Neuronal stem cell (in vitro differentiated cells): ENCODE measurements at places on chromosomes 16 and 17.

DNA sequence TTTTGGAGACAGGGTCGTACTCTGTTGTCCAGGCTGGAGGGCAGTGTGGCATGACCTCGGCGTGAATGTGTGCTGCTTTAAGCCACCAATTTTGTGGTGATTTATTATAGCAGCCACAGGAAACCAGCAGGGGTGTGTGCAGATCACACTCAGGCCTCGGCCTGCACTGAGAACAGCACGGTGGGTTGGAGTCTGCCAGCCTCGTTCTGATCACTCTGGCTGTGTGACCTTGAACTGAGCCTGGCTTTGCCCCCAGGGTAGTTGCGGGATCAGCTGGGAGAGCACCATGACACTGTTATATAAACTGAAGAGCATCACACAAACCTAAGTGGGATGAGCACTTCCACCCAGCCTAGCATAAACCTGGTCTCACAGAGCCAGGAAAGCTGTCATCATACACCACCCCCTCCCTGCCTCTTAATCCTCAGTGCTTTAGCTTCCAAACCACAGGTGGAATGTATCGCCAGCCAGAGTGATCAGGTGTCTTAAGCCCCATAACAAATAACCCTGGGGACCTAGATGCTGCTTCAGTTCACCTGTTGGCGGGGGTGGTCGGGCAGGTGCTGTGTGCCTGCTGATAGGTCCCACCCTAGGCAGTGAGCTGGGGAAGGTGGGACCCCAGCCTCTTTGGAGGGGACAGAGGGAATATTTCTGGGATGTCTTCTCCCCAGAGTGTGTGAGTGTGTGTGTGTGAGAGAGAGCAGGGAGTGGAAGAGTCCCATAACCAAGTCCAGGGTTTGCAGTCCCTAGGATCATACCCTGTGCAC, 28.6 kb upstream of the NDRG4 start:
- H3K4me3 ChIP-seq = peak overlapping the region; percentile 37
- H3K4me1 ChIP-seq = no peaks in the 10 kb centered on the region
- no peak for DNase-seq
- no peaks in the 10 kb centered on the region for H3K36me3 ChIP-seq
- no peak overlapping the region for H3K27ac ChIP-seq

- no peaks in the 10 kb centered on the region for H3K27me3 ChIP-seq
- H3K27ac ChIP-seq = no peak overlapping the region
- DNase-seq = no peak
Measured at GRCh38 chr16:2436110-2436509, 6.9 kb downstream of the CCNF start.

GRCh38 chr17:75271955-75272847, 1.2 kb upstream of the MIF4GD start:
- H3K27ac ChIP-seq = no peak overlapping the region
- peak overlapping the region; percentile 95 for H3K4me3 ChIP-seq
- H3K27me3 ChIP-seq = no peaks in the 10 kb centered on the region

DNA sequence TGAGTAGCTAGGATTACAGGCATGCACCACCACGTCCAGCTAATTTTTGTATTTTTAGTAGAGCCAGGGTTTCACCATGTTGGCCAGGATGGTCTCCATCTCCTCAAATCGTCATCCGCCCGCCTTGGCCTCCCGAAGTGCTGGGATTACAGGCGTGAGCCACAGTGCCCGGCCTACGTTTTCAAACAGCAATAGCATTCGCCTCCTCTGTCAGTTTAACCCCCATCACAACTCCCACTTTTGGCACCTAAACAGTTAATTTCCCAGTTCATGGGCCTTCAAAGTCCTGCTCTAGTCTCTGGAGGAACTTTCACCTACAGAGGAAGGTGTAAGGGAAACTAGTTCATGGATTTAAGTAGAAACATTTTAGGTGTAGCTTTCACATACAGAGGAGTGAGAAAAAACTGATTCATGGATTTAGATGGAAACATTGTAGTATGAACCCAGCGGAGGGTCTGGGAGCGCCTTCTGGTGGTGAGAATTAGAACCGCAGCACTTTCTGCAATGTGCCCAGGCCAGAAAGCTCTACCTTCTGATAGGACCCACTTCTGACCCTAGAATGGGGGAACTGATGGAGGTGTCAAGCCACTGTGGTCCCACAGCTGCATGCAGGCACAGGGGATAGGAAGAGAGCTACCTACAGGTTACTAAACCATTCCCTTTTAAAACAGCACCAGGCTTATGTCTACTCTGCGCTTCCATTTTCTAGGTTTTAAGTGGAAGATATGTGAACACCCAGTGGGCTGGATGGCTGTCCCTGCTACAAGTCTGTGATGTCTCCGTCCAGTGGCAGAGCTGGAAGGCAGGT, 12.0 kb upstream of the MEOX1 start:
- peaks cover 13% of the 10 kb centered on the region for H3K4me1 ChIP-seq
- peak; percentile 69 for DNase-seq
- H3K36me3 ChIP-seq = no peaks in the 10 kb centered on the region

DNA sequence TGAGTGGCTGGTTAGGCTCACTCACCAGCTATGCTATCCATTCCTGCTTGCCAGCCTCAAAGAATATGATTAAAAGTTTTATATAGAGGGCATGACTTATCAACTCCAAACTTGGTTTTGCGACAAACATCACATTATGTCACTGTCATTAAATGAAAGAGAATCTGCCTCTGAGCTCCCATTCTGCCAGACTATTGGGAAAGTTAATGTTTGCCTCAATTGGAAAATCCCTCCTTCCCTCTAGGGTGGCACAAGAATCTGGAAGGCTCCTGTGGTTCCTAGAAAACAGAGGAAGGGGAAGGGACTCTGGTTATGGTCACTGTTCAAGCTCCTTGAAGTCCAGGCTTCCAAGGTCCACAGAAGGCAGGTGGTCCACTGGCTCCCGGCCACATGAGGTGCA, 50.5 kb upstream of the TEX2 start:
- H3K27ac ChIP-seq = no peak overlapping the region
- H3K4me1 ChIP-seq = no peaks in the 10 kb centered on the region
- no peaks in the 10 kb centered on the region for H3K36me3 ChIP-seq
- DNase-seq = no peak

DNA sequence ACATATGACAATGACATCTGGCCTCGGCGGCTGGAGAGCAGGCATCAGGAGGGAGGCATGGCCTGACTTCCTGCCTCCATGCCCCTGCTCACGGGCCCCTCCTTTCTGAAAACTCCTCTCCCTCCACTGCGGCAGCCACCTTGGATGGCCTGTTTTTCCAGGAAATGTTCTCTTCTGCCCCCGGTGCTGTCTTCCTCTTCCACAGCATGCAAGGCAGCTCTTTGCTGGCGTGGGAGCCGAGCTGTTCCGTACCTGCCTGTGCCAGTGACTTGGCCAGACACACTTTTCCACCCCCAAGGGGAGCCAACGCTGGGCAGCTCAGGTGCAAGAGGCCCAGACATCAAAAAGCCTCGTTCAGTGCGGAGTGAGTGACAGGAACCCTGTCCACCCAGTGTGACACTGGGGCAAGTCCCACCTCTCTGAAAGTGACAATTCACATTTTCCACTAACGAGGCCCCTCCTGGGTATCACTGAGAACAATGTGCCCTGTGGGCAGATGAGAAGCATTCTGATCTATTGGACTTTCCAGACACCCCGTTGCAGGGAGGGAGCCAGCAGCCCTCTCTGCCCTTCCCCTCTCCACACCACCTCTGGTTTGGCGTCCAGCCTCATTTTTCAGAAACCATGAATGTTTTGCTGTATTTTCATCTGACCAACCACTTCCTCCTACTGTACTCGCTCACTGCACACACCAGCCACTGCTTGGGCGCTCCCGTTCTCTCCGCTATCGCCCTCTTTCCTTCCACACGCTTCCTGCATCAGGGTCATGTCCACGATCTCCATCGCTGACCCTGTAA, 31.2 kb downstream of the NSMCE1 start:
- H3K27ac ChIP-seq = peak overlapping the region; percentile 23
- peaks cover 2% of the 10 kb centered on the region for H3K36me3 ChIP-seq
- peaks cover 12% of the 10 kb centered on the region for H3K4me1 ChIP-seq

DNA sequence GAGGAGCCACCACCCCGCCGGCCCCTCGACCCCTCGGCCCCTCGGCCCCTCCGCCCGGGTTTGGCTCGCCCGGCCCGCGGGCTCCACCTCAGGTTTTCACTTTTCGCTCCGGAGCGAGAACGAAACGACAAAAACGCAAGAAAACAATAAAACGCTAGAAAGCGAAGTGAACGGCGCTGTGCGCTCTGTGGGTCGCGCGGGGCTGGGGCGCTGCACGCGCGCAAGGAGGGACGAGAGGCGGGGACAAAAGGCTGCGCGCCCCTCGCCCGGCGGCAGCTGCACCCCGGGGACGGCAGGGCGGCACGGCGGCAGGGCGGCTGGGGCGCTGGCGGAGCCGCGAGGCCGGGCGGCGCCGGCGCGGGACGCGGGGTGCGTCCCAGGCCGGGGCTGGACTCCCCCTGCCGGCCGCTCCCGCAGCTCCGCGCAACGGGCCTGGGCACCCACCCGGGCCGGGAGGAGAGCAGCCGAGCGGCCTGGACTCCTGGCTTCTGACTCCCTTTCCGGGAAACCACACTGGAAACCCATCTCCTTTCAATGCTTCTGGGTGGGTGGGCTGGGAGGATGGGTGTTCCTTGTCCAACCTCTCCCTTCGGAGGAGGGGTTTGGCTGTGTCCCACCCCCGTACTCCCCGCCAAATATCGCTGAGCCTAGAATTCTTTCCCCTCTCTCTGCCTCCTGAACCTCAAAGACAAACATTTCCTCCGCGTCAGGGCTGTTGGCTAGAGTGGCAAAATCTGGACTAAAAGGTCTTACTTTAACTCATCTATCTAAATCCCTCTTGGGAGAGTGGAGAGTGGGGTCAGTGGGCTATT, 9.9 kb downstream of the TBX2 start:
- H3K27me3 ChIP-seq = peaks cover 96% of the 10 kb centered on the region
- no peak overlapping the region for H3K27ac ChIP-seq
- no peak for DNase-seq
- no peaks in the 10 kb centered on the region for H3K36me3 ChIP-seq

DNA sequence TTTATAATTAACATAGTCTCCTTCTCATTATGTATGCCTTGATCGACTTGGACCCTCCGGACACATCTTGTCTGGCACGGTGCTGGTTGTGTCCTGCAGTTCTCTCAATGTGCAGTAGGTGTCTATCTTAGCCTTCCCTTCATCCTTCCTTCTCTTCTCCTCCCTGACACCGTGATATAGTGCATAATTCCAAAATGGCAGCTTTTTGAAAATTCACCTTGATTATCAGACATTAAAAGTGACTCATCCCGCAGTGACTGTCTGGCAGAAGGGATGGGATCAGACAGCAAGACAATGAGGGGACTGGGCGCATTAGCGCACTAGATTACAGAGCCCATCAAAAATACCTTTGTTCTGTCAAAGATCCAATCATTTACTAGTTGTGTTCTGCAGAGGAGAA, 70.0 kb upstream of the PMFBP1 start:
- no peak overlapping the region for H3K4me3 ChIP-seq
- no peaks in the 10 kb centered on the region for H3K36me3 ChIP-seq
- peak; percentile 31 for DNase-seq
- no peak overlapping the region for H3K27ac ChIP-seq

DNA sequence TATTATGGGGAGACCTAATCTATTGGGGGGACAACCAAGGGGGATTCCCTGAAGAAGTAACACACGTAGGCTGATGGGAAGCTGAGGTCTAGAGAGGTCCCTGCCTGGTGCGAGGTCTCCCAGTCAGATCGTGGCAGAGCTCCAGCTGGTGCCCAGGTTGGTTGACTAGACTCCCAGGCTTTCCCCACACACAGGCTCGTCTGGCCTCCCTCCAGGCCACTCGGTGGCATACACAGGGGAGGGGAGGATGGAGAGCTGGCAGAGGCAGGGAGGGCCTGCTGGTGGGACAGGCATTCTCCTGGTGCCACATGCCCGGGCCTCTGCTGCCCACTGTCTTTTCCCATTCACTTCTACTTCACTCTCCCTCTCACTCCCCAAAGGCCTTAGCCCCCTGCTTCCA, 8.5 kb upstream of the SOCS3 start:
- H3K36me3 ChIP-seq = no peaks in the 10 kb centered on the region
- no peaks in the 10 kb centered on the region for H3K27me3 ChIP-seq
- no peak overlapping the region for H3K27ac ChIP-seq
- H3K4me1 ChIP-seq = peaks cover 50% of the 10 kb centered on the region
- no peak for DNase-seq

- H3K4me3 ChIP-seq = no peak overlapping the region
- H3K27ac ChIP-seq = no peak overlapping the region
- H3K4me1 ChIP-seq = peaks cover 14% of the 10 kb centered on the region
Measured at GRCh38 chr16:49542946-49543630, 169.5 kb downstream of the C16orf78 start.

DNA sequence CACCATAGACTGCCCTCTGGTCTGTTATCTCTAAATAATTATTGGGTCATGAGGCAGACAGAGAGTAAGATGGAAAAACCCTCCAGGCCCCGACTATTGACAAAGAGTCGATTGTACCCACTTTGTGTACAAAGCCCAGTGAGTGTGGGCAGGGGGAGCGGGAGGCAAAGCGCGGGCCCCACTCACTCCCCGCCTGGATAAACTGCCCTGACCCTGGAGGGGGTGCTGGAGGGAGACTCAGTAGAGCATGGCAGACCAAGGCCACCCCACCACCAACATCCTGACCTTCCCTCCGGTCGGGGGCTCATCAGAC, 11.2 kb upstream of the CPSF4L start:
- peaks cover 2% of the 10 kb centered on the region for H3K4me1 ChIP-seq
- DNase-seq = no peak
- no peaks in the 10 kb centered on the region for H3K27me3 ChIP-seq
- H3K27ac ChIP-seq = no peak overlapping the region
- H3K36me3 ChIP-seq = no peaks in the 10 kb centered on the region
- no peak overlapping the region for H3K4me3 ChIP-seq

DNA sequence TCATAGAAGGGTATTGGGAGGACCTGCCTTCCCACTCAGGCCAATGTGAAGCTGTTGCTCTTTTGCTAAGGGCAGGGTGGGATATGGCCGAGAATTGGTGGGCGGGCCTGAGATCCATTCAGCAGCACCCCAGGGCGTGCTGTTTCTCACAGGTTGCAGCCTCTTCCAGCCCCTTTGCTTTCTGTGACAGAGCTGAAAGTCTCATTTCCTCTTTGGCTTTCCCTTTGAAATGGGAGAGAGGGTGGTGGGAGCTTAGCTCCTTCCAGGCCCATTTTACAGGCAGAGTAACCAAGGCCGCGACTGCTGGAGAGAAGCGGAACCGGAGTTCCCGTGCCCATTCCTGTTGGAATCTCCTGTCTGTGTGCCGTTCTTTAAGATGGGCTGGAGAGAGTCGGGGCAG, 183.0 kb downstream of the RAB11FIP4 start:
- no peak overlapping the region for H3K27ac ChIP-seq
- no peak overlapping the region for H3K4me3 ChIP-seq
- no peak for DNase-seq
- no peaks in the 10 kb centered on the region for H3K27me3 ChIP-seq
- H3K4me1 ChIP-seq = no peaks in the 10 kb centered on the region

DNA sequence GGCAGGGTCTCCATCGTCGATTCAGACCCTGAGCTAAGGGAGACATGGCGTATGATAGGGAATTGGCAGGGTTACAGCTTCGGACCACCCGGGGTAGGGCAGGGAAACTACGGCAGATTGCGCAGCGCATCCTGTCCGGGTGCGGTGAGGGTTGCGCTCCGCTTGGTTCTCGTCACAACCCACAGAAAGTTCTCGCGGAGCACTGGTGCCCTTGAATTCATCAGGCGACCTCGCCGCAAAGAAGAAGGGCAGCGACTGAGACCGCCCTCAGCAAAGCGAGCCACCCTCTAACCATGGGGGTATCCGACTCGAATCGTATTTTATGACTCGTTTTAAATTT, 1.2 kb downstream of the HS3ST3B1 start:
- H3K27me3 ChIP-seq = peaks cover 15% of the 10 kb centered on the region
- peak overlapping the region; percentile 98 for H3K4me3 ChIP-seq
- H3K36me3 ChIP-seq = no peaks in the 10 kb centered on the region
- DNase-seq = no peak
- no peak overlapping the region for H3K27ac ChIP-seq
- H3K4me1 ChIP-seq = peaks cover 30% of the 10 kb centered on the region

GRCh38 chr17:17300624-17301568, 2.3 kb upstream of the NT5M start:
- H3K4me3 ChIP-seq = peak overlapping the region; percentile 94
- peaks cover 5% of the 10 kb centered on the region for H3K4me1 ChIP-seq
- H3K27me3 ChIP-seq = no peaks in the 10 kb centered on the region
- no peaks in the 10 kb centered on the region for H3K36me3 ChIP-seq
